ENCODE measurements at places on chromosomes 3 and 15.

DNA sequence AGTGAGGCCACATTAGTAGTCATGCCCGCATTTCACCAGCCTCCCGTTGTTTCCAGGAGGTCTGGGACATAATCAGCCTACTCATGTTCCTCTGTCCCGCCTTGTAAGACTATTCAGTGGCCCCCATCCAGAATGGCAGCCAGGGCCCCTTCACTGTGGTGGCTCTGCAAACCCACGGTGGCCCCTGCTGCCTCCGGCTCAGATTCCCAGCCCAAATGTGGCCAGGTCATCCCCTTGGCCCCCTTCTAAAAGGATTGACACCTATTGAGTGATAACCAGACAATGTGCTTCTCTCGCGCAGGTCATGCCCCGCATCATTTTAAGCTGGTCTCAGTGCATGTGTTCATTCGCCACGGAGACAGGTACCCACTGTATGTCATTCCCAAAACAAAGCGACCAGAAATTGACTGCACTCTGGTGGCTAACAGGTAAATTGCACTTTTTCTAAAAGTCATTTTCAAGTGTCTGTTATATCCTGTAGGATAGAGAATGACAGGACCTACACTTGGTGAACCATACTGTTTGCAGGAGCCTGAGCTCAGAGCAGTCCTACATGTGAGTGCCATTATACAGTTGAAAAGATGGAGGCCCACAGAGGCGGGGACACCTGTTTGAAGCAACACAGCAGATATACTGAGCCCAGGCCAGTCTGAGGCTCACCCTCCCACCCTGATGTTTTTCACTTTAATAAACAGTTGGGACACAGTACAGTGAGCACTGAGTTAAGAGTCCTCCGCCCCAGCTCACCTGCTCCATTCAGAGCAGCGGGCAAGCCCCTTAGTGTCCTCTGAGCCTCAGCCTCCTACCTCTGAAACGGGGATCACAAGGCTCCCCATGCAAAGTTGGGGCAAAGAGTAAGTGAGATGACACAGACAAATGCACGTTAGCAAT lies 47.7 kb downstream of the PXYLP1 start:
- DNase-seq = no peak

GRCh38 chr3:39038165-39038564 lies 13.6 kb downstream of the SCN11A start:
- no peak for DNase-seq

DNA sequence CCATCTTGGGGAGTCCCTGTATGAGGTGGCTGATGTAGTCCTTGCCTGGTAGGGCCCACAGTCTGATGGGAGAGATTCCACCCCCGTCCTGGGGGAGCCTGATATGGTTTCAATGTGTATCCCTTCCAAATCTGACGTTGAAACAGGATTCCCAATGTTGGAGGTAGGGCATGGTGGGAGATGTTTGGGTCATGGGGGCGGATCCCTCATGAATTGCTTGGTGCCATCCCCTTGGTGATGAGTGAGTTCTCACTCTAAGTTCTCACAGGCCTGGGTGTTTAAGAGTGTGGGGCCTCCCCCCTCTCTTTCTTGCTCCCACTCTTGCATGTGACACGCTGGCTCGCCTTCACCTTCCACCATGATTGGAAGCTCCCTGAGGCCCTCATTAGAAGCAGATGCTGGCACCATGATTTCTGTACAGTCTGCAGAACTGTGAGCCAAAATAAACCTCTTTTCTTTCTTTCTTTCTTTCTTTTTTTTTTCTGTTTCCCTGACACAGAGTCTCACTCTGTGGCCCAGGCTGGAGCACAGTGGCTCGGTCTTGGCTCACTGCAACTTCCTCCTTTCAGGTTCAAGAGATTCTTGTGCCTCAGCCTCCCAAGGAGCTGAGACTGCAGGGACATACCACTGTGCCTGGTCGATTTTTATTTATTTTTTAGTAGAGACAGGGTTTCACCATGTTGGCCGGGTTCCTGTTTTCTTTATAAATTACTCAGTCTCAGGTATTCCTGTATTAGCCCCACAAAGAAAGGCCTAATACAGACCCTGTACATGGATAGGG lies 28.6 kb downstream of the ITGA11 start:
- DNase-seq = no peak

GRCh38 chr3:104245261-104245660 lies 1121.4 kb upstream of the ALCAM start:
- DNase-seq = no peak

GRCh38 chr3:190322604-190323245 lies 479 bp upstream of the CLDN1 start:
- no peak for DNase-seq

DNA sequence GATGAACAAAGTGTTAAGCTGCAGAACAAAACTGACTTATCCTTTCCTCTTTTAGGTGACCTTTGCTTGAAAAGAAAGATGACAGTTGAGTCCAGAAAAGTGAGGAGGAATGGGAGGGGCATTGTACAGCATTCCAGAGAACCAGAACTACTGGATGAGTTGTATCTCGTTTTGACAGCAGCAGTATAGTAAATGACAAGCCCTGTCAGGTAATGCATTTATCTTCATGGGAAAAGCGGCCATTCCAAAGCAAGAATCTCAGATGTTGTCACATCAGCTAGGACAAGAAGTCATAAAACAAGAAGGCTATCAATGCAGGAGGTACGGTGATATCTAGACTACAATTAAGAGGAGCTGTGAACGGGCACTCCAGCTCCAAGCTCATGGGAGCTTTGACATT lies 421.5 kb downstream of the MAGI1 start:
- DNase-seq = no peak

- DNase-seq = no peak
These were observed 34.4 kb upstream of the SLC6A1 start for GRCh38 chr3:10957976-10958749.

- no peak for DNase-seq
These were observed 3.6 kb downstream of the PRSS50 start for GRCh38 chr3:46713898-46714552.

GRCh38 chr3:175129571-175129970 lies 270.4 kb downstream of the NAALADL2 start:
- no peak for DNase-seq

DNA sequence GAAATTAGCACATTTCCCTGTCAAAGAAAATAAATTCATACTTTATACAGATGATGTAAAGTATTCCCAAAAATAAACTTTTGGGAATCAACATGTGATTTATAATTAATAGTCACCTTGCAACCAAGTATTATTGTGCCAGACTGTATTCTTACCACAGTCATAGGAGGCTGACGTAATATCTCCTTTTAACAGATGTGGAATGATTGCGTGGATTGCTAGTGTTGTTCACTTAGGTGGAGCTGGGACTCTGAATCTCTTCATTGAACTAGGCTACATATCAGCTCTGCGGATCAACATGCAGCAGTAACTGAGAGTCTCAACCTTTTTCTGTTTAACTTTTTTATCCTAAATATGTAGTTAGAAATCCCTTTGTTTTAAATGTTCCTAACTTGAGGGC lies 37.2 kb downstream of the PXK start:
- DNase-seq = no peak

GRCh38 chr3:197022405-197023231 lies 7.0 kb downstream of the MELTF start:
- DNase-seq = no peak

DNA sequence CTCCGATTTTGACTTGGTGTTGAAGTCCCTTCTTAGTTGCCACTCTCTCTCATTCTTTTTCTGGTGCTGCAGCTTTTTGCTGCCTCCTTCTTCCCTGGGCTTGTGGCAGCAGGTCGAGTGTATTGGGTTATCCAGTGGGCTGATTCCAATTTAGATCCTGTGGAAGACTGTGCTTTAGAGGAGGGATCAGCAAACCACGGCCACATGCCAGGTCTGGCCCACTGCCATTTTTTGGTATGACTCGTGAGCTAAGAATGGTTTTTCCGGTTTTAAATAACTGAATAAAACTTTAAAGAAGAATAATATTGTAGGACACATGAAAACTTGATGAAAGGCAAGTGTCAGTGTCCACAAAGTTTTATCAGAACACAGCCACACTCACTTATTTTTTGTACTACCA lies 330.5 kb downstream of the ROBO2 start:
- no peak for DNase-seq

DNA sequence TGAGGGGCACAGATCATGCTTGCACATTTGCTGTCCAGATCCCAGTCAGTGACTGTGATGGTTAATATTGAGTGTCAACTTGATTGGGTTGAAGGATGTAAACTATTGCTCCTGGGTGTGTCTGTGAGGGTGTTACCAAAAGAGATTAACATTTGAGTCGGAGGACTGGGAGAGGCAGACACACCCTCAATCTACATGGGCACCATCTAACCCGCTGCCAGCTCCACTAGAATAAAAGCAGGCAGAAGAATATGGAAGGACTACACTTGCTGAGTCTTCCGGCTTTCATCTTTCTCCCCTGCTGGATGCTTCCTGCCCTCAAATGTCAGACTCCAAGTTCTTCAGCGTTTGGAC lies 5.1 kb downstream of the GP9 start:
- DNase-seq = no peak

GRCh38 chr15:40252438-40253166 lies 13.7 kb downstream of the PAK6 start:
- DNase-seq = no peak

- no peak for DNase-seq
These were observed 151.4 kb downstream of the DNAJB8 start for GRCh38 chr3:128315313-128315712.

- DNase-seq = no peak
These were observed 72.1 kb downstream of the IL1RAP start for GRCh38 chr3:190585805-190586630.

GRCh38 chr3:177744873-177745606 lies 547.8 kb upstream of the TBL1XR1 start:
- DNase-seq = no peak

- DNase-seq = no peak
These were observed 1.5 kb downstream of the CEP63 start for GRCh38 chr3:134487406-134487805.

DNA sequence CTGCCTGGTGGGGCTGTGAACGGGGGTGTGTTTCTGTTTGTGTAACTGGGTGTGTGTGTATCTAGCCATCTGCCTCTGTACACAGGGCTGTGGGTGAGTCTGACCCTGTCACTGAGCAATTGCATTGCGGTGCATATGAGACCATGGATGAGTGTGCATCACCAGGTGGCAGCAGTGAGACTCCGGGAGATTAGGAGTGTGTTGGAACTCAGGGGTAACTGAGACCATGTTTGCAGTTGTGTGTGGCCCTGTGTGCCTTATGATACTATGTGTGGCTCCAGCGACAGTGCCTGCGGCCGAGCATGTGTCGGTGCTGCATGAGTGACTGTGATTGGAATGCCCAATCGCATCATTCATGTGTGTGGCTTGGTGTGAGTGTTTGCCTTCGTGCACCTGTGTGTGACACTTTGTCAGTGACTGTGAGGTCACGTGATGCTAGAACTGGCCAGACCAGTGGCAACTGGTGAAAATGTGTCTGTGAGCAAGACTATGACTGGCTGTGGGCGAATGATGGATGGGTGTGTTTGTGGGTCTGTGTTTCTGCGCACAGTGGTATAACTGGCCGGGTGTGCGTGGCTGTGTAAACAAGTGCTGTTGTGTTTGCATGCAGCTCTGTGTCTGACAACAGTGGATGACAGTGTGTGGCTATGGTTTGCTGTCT lies 14.0 kb downstream of the VILL start:
- DNase-seq = peak; percentile 23

DNA sequence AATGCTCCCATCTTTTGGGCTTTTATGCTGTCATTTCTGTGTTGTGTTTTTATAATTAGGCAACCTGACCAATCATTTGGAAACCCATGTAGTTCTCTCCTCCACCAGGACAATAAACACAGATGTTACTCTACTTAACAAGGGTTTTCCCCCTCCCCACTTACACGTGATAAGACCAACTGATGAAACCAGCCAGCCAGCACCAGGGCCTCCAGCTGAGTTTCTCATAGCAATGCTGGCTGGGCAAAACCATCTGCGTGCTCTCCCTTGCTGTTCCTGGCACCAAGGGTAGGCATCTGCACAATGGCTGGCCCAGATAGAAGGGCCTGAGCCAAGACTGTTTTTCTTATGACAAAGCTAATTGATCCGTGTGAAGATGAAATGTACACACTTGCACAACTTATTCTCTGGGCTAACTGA lies 310.4 kb downstream of the PLCL2 start:
- DNase-seq = no peak

DNA sequence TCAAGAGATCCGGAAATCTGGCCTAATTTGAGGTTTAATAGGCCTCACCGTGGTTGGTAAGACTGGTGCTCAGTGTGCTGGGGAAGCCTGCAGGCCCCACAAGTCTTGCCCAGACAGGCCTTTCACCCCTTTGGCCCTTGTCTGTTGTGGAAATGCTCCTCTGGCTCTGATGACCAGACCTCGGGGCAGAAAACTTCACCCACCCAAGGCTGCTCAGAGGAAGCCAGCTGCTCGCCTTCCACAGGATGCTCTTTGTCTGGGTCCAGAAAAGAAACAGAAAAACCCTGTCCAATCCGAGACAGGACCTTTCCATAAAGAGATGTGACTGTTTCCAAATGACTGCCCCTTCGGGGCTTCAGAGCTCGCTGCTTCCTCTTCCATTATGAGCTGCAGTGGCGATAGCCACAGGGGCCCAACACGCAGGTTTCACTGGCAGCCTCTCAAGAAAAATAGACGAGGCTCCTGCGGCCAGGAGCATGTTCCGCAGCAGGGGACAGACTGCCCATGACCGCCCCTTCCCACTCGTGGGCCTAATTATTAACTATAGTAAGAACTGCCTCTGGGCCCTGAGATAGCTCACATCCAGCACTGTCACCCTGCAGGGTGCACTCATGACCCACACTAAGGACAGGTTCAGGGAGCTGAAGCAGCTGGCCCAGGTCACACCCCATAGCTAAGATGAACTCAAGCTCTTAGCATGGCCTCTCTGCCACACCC lies 6.8 kb upstream of the SNX22 start:
- DNase-seq = no peak

GRCh38 chr3:12944849-12945248 lies 103.5 kb upstream of the RPL32 start:
- no peak for DNase-seq

DNA sequence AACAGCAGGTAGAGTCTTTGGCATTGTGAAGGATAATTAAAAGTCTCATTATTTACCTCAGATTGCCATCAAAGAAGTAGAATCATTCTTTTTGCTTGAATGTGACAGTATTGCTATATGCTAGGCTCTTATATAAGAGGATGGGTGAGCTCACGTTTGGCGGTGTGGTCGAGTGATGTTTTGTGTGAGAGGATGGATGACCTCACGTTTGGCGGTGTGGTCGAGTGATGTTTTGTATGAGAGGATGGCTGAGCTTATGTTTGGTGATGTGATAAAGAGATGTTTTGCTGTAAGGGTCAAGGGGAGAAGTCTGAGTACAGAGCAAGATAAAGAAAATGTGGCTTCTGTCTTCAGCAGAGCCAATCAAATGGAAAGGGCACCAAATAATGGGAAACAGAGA lies 299.6 kb upstream of the NR2E3 start:
- DNase-seq = no peak
